Renal cortical epithelial cell (primary cell): ENCODE measurements at places on chromosomes 7 and 10. TPM values are rescaled to one million over a fixed set of nuclear protein-coding genes. Genes with fewer than 3 reads are reported as not detected.

DNA sequence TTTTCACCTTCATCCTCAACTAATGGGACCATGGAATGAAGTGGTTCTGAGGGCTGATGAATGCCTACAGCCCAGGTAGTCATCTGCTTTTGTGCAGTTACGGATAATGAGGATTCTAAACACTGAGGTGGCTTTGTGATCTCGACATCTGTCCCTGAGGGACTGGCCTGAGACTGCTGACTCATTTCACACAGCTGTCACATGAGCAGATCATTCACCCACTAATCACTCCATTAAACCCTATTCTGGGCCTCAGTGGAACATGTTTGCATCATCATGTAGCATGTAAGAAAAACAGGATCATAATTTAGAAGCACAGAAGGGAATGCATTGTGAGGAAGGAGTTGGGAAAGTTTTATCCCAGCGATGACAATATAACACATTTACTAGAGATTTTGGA lies 79.4 kb upstream of the FEZF1 start:
- DNase-seq, result peak; percentile 19

DNA sequence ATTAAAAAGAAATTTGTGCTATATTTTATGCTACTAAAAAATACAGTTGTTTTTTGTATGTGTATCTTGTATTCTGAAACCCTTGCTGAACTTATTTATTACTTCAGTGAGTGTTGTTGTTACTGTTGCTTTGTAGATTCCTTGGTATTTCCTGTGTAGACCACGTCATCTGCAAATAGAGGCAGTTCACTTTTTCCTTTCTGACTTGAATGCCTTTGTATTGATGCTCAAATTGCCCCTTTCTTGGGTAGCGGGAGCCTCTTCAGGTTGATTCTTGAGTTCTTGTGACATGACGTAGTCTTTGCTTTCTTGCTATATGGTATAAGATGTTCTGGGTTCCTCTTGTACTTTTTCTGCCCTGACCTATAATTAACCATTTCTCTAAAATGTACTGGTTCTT lies 504.1 kb downstream of the SDK1 start:
- peak; percentile 33 for DNase-seq

- DNase-seq, result peak; percentile 36
These were observed 34.7 kb downstream of the SVIL start for GRCh38 chr10:29600067-29600466.

- DNase-seq, result peak; percentile 79
These were observed 46.4 kb upstream of the KMT2E start for GRCh38 chr7:104967595-104967994.

GRCh38 chr7:151429560-151430331 lies 10.2 kb downstream of the CRYGN start:
- DNase-seq, result no peak

DNA sequence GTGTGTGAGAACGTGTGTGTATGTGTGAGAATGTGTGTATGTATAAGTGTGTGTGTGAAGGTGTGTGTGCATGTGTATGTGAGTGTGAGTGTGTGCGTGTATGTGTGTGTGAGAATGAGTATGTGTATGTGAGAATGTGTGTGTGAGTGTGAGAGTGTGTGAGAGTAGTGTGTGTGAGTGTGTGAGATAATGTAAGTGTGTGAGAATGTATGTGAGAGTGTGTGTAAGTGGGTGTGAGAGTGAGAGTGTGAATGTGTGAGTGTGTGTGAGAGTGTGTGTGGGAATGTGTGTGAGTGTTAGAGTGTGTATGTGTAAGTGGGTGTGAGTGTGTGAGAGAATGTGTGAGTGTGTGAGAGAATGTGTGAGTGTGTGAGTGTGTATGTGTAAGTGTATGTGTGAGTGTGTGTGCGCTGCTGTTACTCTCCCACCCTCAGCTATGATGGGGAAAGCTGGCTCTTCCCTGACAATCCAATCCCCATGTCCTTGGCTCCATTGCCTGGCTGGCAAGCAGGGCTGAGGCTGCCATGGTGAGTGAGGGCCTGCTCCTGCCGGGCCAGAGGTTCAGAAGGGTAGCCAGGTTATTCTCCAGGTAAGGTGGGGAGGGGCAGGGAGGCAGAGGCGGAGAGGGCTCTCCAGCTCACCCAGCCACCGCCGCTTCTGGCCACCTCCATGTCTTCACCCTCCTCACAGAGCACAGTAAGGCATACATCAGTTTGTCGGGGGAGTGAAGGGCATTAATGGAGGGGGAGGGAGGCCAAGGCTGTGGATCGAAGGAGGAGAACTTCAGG lies 72.6 kb upstream of the PCBD1 start:
- no peak for DNase-seq

DNA sequence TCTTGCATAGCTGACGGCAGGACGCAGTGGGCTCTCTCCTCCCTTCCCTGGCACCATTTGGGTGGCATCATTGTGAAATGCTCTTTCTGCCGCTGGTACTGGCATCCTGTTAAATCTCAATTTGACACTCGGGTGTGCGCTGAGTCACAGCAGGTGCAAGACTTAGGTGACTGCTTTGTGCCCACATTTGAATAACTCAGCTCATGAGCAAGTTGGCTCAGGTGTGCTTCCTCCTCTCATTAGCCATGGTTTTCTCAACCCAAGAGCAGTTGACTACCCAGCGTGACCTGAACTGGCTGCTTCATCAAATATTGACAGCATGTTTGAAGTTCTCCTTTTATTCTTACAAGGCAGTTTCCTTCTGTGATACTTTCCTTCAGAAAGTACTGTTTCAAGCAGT lies 24.6 kb upstream of the NFE2L3 start:
- peak; percentile 4 for DNase-seq

Gene UPK3BL2
- total RNA-seq, result 5.5 TPM in 1 of 2 replicates, not detected in the other
